ENCODE measurements at places on chromosomes 3 and 15. TPM values are rescaled to one million over a fixed set of nuclear protein-coding genes. Genes with fewer than 3 reads are reported as not detected.

- H3K36me3 ChIP-seq = no peaks in the 10 kb centered on the region
- H3K4me1 ChIP-seq = peaks cover 5% of the 10 kb centered on the region
Measured at GRCh38 chr15:80957976-80958375, 31.6 kb downstream of the MESD start.

OR5K2 gene
- not detected for total RNA-seq

DNA sequence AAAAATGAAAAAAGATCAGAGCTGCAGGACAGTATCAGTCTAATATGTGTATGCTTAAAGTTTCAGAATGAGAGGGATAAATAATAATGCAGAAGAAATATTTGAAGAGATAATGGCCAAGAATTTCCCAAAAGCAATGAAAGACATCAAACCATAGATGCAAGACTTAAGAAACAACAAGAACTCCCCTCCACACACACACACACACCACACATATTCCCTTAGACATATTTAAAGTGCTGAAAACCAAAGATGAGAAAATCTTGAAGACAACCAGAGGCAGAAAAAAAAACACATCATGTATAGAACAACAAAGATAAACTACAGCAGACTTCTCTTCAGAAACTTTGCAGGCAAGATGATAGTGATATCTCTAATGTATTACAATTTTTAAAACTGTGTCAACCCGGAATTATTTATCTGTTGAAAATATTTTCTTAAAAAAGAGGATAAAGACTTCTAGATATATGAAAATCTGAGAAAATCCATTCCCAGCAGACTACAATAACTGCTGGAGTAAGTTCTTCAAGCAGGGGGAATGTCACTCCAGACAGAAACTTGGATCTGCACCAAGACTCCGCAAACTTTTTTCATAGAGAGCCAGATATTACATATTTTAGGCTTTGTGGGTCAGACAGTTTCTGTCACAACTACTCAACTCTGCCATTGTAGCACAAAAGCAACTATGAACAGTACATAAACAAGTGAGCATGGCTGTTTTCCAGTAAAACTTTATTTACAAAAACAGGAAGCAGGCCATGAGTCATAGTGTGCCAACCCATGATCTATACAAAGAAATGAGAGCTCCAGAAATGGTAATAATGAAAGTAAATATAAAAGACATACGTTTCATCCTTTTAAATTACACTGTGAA is 223.4 kb upstream of the CGNL1 start:
- no peaks in the 10 kb centered on the region for H3K36me3 ChIP-seq
- H3K4me3 ChIP-seq = no peak overlapping the region
- H3K4me1 ChIP-seq = peaks cover 34% of the 10 kb centered on the region
- H3K27ac ChIP-seq = no peak overlapping the region
- no peaks in the 10 kb centered on the region for H3K27me3 ChIP-seq

GRCh38 chr3:38725726-38726419 is 76.4 kb upstream of the SCN5A start:
- H3K36me3 ChIP-seq = no peaks in the 10 kb centered on the region
- H3K4me3 ChIP-seq = no peak overlapping the region
- no peaks in the 10 kb centered on the region for H3K27me3 ChIP-seq
- DNase-seq = no peak
- H3K27ac ChIP-seq = no peak overlapping the region
- H3K4me1 ChIP-seq = no peaks in the 10 kb centered on the region

DNA sequence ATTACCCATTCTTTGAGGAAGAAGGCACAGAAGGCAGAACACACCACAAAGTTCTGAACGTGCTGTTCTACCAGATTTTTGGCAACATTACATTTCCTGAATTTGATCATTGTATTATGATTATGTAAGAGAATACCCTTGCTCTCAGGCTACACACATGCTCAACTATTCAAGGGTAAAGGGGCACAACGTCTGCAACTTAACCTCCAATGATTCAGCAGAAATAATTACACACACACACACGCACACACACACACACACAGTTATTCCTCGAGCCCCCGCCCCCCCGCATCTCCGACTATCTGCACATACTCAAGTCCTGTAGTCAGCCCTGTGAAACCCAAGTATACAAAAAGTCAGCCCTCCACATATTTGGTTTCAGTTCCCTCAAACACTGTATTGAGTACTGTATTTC is 26.8 kb downstream of the RPN1 start:
- no peak overlapping the region for H3K4me3 ChIP-seq
- peaks cover 20% of the 10 kb centered on the region for H3K4me1 ChIP-seq
- H3K36me3 ChIP-seq = no peaks in the 10 kb centered on the region

- no peaks in the 10 kb centered on the region for H3K27me3 ChIP-seq
- H3K36me3 ChIP-seq = no peaks in the 10 kb centered on the region
- H3K27ac ChIP-seq = no peak overlapping the region
- no peak for DNase-seq
Measured at GRCh38 chr15:85950101-85950500, 129.6 kb upstream of the AGBL1 start.

DNA sequence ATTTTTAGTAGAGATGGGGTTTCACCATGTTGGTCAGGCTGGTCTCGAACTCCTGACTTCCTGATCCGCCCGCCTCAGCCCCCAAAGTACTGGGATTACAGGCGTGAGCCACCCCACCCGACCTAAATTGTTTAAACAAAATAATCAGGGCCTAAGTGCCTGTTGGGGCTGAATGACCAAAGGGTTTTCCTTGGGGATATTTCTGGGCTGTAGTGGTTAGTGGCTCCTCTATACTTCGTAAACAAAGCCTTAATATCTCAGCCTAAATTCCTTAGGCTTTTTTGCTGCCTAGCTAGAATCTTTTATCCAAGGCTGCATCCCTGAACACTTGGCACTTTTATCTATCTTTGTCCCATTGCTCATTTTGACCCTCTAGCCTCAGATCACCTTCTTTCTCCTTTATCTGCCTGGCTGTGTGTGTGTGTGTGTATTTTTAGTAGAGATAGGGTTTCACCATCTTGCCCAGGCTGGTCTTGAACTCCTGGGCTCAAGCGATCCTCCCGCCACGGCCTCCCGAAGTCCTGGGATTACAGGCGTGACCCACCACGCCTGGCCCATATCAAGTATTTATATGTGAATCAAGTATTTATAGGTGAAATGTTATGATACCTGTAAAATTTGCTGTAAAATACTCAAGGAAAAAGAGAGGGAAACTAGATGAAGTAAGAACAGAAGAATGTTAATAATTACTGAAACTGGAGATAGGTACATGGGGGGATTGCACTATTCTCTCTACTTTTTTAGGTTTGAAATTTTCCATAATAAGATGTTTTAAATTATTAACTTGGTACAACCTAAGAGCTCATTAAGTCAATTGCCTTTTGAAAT is 1.8 kb downstream of the NUSAP1 start:
- no peaks in the 10 kb centered on the region for H3K27me3 ChIP-seq
- no peak overlapping the region for H3K4me3 ChIP-seq
- no peak for DNase-seq
- no peak overlapping the region for H3K27ac ChIP-seq

DNAH12 gene
- total RNA-seq = 0.25 TPM

DNA sequence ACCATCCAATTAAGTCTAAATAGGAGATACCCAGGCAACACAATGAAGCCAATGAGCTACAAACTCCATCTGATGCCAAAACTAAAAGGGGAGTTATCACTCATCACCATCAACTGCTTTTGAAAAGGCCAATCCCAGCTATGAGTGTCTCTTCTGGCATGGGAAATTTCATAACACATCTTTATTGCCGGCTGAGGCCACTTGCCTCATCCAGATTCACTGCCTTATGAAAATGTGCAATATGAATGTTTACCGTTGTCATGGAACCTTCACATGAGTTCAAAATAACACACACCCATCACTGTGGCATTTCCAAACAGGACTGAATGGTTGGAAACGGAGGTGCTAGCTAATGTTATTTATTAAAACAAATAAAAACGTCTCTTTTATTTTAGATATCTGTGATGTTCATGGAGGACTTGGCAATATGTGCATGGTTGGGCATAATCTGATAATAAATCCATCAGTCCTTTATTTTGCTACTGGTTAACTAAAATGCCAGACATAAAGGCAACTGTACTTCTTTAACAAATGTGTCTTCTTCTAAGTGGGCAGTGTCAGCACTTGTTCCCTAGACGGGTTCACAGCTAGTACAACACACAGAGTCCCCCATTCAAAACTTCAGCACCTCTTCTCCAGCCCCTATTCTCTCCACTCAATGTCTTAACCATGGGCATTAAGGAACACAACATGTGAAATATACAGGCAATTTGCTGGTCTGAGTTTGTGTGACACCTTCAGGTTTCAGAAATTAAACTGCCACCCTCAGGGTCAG is 143.9 kb downstream of the MAGI1 start:
- H3K36me3 ChIP-seq = no peaks in the 10 kb centered on the region
- DNase-seq = no peak
- no peak overlapping the region for H3K27ac ChIP-seq
- no peaks in the 10 kb centered on the region for H3K27me3 ChIP-seq
- H3K4me3 ChIP-seq = no peak overlapping the region
